Left renal pelvis (tissue), 4 donors: ENCODE measurements at places on chromosomes 2 and 18.

DNA sequence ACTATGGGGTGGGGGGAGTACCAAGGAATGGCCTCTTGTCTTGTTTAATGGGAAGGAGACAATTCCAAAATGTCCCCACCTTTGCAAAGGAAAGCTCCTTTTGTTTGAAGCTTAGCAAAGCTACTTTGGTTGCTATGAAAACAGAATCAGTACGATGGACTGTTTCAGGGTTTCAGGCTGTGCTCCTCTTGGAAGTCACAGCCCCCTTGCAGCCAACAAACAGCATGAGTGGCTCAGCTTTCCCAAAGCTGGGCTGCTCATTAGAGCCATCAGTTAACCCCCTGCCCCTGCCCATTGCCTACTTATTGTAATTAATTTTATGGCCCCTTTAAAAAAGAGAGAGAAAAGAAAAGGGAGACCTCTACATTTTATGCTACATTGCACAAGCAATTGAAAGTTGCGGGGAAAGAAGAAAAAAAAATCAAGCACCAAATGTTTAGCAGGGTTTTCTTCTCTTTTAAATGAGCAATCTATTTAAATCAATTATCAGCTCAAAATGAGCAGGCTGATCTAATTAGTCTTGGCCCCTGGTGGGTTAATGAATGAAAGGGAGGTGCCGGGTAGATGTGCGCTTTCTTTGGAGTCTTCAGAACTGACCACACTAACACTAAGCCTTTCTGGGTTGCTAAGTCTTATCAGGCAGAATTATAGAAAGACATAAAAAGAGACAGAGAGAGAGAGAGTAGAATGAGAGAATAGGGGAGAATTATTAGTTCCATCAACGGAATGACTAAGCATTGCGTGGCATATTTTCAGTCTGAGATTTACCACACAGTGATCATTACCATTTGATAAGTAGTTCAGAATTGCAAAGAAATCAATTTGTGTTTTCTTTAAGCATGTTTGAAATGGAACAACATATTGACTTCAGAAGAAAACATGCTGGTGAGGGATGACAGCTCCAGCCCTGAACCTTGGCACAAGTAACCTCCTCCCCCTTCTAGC, 284.9 kb downstream of the INSIG2 start:
- DNase-seq, result no peak

DNA sequence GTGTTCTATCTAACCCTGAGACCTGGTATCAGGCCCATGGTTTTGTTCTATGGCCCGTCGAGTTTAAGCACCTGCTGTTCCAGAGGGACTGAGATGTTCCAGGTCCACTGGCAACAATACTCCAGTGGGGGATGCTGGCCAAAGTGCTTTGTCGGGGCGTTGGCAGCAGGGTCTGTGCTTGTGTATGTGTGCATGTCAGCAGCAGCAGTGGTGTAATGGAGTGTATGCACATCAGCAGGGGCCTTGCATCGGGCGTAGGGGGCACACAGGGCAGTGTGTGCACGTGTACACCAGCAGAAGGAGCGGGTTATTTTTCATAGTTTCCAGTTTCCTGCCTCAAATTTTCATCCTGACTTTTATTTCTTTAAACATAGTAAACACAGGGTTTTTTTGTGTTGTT, 37.8 kb upstream of the THUMPD2 start:
- DNase-seq, result no peak

- no peak for DNase-seq
These were observed 95.0 kb upstream of the ZFP36L2 start for GRCh38 chr2:43321446-43321845.

GRCh38 chr2:1586251-1586922, 157.9 kb downstream of the PXDN start:
- DNase-seq, result no peak

DNA sequence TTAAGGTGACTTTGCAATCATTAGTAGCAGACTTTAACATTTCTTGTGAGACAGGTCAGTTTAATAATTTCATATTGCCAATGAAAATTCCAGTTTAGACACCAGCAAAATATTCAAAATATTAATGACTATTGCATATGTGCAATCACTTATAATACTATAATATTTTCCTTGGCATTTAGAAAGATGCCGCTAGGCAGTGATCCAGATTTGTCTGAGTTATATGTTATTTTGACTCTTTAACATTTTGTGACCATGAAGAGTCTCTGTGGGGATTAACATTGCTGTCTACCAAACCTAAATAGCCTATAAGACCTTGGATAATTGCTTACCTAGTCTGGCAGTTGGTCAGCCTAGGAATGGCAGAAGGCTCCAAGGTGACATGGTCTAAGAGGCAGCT, 389.6 kb downstream of the THSD7B start:
- no peak for DNase-seq

- no peak for DNase-seq
These were observed 15.3 kb downstream of the RPL31 start for GRCh38 chr2:101017371-101017770.

DNA sequence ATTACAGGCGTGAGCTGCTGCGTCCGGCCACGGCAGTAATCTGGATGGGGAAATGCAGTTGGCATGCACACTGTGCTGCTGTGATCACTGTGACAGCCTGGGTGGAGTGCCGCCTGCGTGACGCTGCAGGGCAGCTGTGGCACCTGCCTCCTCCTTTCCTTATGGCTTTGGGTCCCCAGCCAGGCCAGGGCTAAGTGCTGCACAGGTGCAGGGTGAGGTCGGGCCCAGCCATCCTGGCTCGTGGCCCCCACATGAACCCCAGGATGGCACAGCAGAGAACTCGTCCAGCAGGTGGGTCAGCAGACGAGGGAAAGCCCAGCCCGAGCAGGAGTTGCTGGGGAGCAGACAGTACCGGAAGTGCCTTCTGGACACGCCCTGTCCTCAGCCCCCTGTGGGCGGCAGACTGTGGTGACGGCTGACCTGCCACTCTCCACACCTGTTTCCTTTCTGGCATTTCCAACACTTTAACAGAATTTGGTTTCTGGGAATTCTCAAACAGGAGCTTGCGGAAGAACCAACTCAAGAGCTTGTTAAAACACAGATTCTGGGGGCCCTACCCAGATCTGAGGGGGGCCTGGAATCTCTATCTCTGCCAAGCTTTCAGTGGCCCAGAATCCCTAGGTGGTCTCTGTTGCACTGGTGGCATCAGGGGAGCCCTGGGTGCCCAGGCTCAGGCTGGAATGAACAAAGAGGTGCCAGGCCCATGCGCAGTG, 16.9 kb downstream of the HS1BP3 start:
- DNase-seq, result no peak

GRCh38 chr18:79772108-79772864, 25.5 kb upstream of the KCNG2 start:
- no peak for DNase-seq

DNA sequence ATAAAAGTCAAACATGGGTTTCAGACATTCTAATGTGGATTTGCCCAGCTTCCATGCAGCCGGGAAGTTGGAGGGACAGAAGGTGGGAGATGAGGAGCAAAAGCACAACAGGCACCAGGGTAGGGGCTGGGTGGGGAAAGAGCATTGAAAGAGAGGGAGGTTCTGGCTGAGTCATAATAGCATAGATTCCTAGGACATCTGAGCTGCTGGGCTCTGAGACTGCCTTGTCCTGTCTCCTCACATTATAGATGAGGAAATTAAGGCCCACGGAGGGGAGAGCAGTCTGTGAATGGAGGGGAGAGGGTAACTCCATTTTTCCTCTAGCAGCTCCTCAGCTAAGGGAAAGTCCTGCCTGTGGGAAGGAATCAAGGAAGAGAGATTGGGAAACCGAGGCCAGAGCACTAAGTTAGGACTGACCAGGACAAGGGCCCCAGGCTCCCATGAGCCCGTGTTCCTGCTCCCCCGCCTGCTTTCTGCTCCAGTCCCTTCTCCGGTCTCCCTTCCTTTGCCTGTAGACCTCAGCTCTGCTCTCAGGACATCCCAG, 26.2 kb downstream of the SH2D6 start:
- no peak for DNase-seq

DNA sequence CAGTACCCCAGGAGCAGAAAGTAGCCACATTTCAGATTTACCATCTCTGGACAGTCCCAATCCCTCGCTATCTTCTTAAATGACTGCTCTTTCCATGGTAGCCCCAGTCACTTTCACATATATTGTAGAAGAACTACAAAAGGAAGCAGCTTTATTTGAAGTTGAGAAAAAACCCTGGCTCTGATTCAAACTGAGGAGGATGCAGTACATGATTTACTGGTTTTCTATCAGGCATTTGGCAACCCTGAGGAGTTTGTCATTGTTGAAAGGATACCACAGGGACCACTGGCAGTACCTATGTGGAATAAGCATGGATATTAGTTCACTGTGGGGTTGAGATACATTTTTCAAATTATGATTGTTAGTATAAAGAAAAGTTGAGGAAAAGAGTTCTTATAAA, 640.9 kb upstream of the SETBP1 start:
- no peak for DNase-seq

- no peak for DNase-seq
These were observed 99.8 kb downstream of the SH3BP4 start for GRCh38 chr2:235051436-235052260.

GRCh38 chr2:205495819-205496218, 186.5 kb upstream of the NRP2 start:
- DNase-seq, result no peak

DNA sequence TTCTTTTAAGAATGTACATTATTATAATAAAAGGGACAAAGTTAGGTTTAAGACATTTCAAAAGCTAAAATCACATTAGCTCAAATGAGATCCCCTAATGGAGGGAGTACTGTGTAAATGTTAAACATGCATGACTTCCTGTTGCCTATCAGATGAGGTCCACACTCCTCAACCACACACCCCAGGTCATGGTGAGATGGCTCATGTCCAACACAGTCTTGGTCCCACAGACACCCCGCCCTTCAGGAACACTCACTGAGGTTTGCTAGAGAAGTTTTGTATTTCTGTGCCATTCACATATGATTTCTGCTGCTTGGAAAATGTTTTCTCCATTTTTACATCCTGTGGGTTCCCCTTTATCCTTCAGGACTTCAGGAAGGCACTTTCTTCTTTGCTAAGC, 491.0 kb downstream of the SOX11 start:
- no peak for DNase-seq

- DNase-seq, result no peak
These were observed 121.0 kb downstream of the SUCLG1 start for GRCh38 chr2:84338069-84338468.

GRCh38 chr2:159936471-159936870, 125.9 kb downstream of the PLA2R1 start:
- no peak for DNase-seq

DNA sequence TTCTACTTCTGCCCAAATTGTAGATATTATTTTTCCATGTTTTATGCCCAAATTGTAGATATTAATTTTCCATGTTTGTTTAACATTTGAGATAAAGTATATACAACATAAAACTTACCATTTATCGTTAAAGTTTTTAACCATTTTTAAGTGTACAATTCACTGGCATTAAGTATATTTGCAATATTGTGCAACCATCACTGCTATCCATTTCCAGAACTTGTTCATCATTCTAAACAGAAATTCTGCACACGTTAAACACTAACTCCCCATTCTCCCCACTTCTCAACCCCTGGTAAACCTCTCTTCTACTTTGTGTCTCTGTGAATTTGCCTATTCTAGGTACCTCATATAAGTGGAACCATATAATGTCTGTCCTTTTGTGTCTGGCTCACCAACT, 162.1 kb downstream of the MGAT5 start:
- DNase-seq, result no peak

DNA sequence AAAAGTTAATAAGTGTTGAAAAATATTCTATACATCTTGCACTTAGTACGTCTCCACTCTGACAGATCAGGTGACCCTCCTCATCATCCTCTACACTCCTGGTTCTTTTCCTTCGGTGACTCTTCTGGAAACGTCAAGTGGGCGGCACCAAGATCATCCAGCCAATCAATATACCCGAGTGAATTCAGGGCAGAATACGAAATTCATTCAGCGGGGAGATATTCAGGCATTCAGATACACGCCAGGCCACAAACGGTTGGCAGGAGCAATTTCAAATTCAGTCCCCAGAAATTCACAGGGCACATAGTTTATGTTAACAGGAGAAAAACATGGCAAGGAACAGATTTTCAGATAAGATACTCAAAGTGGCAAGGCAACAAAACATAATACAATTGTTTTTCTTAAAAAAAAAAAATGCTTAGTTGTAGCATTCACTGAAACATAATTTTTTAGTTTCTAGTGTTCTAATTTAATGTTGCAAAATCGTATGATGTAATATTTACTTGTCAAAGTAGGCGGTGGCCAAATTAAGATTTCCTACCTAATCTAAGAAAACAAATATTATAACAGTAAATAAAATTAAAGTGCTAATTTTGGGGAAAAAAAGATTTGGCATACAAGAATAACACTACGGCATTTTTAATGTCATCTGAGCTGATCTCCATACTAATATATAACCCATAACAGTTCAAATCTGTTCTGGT, 4.2 kb downstream of the CLK1 start:
- no peak for DNase-seq

- DNase-seq, result no peak
These were observed 215.4 kb upstream of the ITGA4 start for GRCh38 chr2:181241797-181242196.

GRCh38 chr2:119723186-119723585, 36.5 kb upstream of the PTPN4 start:
- DNase-seq, result no peak

DNA sequence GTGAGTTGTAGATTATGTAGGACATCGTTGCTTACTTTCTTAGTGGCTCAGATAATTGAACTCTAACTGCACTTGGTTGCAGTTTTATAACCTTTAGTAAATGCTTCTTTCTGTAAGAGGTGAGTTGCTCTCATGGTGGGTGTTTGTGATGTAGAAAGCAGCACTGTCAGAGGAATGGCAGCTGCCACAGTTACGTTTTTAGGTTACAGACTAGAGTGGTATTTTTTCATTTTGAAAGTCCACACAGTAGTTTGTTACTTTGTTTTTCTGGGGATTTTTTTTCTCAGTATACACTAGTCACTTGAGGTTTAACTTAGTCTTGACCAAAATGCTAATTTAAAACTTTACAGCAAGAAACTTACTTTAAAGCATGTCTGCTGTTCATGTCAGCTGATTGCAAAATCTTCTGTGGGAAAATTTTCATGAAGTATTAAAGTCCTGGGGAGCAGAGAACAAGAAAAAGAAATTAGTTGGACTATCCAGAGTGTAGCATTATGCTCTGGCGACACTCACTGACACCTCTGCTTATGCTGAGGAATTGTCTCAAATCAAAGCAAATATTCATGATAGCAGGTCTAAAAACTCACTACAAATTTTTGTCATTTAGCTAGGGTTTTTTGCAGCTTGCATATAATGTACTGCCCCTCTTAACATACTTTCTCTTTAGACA, 14.8 kb downstream of the AFTPH start:
- no peak for DNase-seq

GRCh38 chr18:69948256-69948655, 583 bp upstream of the CD226 start:
- no peak for DNase-seq

DNA sequence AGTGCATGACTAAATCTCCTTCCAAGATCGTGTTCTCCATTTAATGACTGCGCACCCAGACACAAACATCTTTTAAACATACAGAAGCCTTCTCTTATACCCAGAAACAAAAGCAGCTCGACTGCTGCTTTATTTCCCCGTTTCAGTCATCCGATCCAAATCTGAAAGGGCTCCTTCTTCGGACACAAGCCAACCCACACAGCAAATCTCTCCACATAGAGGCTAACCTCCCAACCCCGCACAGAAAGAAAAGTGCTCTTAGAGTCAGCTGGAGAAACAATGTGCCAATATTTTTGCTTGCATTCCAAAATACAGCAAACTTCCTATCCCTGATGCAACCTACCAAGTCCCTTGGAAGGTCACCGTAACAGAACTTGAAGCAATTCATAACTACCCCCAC, 29.1 kb downstream of the GAREM1 start:
- no peak for DNase-seq

GRCh38 chr2:197805715-197806633, 1.6 kb downstream of the PLCL1 start:
- DNase-seq, result no peak

GRCh38 chr2:64017811-64018700, 1.2 kb downstream of the VPS54 start:
- peak; percentile 29 for DNase-seq
